ENCODE measurements at places on chromosomes 2 and 18.

GRCh38 chr18:8673256-8674209 lies 31.8 kb upstream of the MTCL1 start:
- DNase-seq: no peak

- DNase-seq: no peak
Observed at GRCh38 chr18:9637036-9637767, 22.8 kb upstream of the PPP4R1 start.

GRCh38 chr2:38444247-38444646 lies 67.2 kb upstream of the ATL2 start:
- no peak for DNase-seq

DNA sequence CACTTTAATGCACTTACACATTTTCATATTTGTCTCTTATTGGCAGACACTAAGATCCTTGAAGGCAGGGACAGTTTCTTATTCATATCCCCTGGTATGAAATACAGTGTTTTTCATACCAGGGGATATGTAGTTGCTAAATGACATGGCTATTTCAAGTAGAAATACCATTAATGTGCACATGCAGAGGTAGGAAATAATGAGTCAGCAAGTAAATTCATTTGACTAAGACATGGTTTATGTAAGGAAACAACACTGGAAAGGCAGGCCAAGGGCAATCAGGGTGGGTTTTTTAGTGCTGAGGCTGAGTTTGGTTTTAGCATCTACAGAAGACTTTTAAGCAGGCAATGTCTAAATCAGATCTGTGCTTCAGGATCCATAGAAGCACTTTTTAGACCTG lies 155.9 kb downstream of the WDPCP start:
- no peak for DNase-seq

DNA sequence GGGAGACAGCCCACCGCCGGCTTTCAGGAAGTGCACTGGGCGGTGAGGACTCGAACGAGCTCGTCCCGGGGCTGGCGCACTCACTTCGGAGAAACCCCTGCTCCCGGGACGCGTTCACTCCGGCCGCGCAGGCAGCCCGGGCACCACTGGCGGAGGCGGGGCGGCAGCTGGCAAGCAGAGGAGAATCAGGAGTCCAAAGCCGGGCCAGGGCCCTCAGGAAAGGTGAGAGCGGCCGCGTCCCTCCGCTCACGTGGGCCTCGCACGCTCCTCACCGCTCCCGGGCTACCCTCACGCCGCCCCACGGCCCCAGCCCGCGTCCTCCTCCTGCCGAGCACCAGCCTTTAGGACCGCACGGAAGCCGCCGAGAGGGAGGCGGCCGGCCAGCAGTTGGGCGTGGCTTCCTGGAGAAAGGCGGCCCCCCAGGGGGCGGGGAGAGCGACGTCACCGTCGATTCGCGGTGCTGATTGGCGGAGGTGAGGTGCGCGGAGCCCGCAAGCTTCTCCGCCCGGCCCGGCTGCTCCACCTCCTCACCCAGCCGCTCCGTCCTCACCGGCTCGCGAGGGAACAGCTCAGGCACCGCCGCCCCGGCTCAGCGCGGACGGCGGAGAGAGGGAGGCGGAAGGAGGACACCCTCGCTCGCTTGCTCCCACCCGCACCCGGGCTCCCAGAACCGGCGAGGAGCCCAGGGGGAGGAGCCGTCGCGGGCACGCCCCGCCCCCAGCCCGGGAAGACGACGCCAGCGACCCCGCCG lies at the start of gene ZCCHC2:
TSS of gene ZCCHC2 (plus strand) at position 522 of the 751 bp plus-strand sequence. CDS start 400 bp downstream, outside the sequence.
- DNase-seq: peak; percentile 95

DNA sequence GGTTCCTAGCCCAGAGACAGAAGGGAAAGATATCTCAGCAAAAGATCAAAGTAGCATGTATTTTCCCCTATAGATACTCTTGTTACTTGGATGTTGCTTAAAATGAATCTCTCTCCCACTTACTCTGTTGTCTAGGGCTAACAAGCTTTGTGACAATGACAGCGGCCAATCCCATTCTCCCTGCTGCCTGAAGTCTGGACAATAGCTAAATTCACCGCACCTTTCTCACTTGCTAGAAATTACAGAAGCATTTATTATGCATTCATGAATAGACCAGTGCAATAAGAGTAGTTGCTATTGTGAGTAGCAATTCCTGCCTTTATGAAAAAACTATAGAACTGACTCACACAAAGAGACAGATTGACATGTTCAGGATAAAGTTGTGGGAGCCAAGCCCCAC lies 42.2 kb upstream of the ZC3H15 start:
- DNase-seq: no peak

- DNase-seq: no peak
Observed at GRCh38 chr2:34003795-34004194, 404.7 kb upstream of the FAM98A start.

- DNase-seq: peak; percentile 29
Observed at GRCh38 chr18:8982416-8983183, 119.9 kb upstream of the NDUFV2 start.

Measured in NCI-H748 treated with DMSO at 0.1 percent for 48 hours (cell line).